Lung (tissue), 17 donors: ENCODE measurements at places on chromosomes 7 and 10.
A peak's percentile ranks its signal among the peaks of the same experiment; 100 is the strongest.

GRCh38 chr7:138125598-138126111, 49.4 kb downstream of the AKR1D1 start:
- peak; percentile 14 for DNase-seq

GRCh38 chr10:122458693-122459092, 2.7 kb upstream of the HTRA1 start:
- DNase-seq = no peak

DNA sequence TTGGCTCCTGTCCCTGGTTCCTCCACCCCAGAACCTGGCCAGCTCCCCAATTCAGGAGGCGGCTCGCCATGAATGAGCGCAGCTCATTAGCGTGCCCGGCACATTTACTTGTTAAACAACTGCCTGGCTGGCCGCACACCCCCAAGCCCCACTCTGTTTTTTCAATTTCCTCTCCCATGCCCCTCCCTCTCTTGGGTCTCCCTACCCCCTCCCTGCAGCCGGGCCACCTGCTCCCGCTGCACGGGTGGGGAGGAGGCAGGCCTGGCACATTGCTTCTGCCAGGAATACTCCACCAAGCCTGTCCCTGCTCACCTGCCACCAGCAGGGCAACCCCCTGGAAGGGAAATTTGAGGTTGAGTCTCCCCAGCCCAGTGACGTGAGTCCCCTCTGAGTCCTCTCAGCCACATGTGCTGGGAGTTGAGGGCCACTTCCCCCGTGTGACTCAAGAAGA, 2.5 kb upstream of the SLIT1 start:
- no peak for DNase-seq

DNA sequence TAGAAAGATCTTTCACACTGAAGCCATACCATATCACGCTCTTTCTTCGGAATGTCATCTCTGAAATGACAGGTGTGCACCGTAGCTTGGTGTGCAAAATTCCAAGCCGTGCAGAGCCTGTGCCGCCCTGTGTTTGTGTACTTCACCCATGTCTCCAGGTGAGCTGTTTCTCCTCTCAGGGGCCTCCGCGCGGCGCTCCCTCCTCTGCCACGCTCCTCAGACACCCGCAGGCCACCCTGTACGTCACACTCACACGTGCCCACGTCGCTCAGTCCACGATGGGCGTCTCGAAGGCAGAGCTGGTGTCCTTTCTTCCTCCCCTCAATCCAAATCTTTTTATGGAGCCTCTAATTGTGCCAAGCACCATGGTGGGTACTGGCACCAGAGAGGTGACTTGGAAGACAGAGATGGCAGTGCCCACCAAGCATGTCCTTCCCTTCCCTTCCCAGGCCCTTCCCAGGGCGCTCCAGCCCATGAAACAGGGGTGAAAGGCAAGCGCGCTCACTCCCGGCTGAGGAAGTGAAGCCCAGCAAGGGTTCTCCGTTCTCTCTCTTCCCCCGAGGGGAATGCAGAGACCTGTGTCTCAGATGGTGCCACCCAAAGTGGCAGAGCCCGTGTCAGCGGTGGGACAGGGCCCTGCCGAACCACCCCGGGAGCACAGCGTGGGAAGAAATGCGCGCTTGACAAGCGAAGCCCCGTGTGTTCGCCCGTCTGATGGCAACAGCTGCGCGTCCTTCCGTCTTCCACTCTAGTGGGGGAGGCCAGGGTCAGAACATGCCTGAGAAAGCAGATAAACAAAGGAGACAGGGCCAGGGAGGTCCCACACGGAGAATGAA, 292.5 kb upstream of the SHH start:
- DNase-seq = no peak

GRCh38 chr10:43699516-43699915, 50.8 kb upstream of the ZNF32 start:
- peak; percentile 84 for DNase-seq

- no peak for DNase-seq
Measured at GRCh38 chr7:156903232-156903909, 10.4 kb upstream of the LMBR1 start.

DNA sequence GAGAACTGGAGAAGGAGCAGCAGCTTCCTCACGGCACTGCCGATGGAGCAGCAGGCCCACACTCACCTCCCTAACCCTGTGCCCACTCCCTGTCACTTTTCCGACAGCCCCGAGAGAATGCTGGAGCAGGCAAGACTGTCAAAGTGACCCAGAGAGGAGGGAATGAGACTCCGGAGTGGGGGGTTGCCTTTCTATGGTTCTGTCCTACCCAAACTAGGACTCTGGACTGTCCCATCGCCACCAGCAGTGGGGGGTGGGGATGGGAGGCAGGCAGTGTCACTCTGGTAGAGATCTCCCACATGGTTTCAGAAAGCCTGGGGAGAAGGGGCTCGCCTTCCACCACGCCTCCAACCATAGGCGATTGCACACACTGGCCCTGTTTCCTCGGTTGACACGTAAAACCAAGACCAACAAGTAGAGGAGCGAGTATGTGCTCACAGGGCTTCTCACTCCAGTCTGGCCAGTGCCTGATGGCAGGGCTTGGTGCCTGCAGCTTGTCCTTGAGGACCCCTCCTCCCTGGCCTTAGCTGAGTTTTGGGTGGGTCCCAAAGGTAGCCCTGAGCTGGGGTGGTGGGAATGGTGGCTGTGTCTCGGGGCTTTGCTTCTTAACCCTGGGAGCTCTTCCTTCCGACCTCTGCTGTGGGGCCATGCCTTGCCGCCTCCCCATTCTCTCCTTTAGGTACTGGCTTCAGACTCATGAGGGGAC, 148.5 kb downstream of the PTPN20 start:
- no peak for DNase-seq

DNA sequence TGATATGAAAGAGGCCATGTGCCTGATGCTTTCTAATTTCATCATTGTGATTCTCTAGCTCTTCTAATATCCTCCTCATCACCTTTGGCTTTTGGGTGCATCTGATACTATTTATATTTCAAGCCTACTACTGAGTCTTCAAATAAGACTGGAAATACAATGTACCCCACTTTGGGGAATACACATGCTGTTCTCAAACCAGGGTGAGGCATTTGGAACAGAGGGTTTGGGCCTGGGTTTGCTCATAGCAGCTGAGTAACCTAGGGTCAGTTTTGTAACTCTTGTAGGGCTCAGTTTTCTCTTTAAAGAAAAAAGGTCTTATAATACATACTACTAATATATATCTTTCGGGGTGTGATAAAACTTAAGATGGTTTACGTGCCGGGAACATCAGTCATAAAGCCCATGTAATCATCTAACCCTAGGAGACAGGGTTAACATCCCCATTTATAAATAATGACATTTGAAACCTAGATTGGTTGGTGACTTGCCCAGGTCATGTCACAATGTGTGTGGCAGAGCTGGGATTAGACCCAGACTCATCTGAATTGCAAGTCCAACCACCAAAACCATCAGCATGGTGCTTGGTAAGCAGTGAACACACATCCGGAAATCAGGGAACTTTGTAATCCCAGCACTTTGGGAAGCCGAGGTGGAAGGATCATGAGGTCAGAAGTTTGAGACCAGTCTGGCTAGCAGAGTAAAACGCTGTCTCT, 23.0 kb downstream of the AKR1B15 start:
- DNase-seq = no peak

DNA sequence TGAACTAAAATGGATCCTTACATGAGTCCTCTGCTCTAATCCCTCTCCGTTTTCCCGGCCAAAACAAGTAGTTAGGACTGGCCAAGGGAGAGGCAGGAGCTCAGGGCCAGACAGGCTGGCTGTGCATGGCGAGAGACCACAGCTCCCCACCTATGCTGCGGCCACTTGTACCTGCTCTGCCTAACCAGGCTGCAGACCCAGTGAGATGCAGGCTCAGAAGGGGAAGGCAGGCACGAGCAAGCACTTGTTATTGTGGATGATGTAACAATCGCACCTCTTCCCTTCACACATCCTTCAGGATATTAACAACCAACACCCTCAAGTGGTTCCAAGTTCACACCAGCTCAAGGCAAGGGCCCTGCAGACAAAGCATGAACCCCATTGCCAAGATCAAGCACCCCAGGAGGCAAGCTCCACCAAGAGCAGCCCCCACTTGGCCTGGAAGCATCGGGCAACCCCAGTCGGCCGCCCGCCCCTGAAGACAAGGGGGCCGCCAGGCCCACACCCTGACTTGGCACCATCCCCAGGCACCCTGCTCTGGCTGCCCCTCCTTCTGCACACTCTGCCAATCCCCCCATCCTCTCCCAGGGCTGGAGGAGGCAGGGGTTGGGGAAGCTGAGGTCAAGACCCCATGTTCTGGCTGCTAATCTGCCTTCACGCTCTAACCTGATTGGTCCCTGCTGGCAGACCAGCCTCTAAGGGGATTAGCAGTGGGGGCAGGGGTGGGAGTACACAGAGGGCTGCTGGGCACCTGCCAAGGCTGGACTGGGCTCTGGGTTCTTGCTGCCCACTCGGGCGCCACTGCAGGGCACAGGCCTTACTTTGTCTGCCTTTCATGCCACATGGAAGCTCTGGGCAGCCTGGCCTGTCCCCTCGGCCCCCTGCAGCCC, 111.3 kb downstream of the SLIT1 start:
- DNase-seq = no peak

- no peak for DNase-seq
Measured at GRCh38 chr10:126736727-126737126, 66.2 kb upstream of the C10orf90 start.

DNA sequence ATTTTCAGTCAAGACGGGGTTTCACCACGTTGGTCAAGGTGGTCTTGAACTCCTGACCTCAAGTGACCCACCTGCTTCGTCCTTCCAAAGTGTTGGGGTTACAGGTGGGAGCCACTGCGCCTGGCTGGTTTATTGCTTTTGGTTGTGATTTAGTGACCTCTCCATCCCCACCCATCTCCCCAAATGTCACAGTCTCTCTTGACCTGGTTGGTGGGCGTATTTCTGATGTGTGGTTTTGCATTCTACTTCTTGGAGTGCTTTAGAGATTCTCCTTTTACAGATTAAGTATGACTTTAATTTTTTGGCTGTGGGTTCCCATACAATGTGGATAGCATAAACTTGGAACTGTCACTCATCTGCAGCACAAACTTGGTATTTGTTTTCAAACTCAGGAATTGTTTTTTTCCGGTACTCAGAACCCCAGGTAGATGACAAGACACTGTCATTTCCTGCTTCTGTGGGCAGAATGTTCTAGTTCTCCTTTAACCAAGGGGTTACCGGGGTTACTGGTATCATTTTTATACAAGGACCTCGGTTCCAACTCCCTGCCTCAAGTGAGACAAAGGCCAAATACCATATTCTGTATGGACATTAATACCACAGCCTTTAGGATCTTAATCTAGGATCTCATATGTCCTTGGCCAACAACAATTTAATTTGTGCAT, 50.5 kb downstream of the MRC1 start:
- no peak for DNase-seq

DNA sequence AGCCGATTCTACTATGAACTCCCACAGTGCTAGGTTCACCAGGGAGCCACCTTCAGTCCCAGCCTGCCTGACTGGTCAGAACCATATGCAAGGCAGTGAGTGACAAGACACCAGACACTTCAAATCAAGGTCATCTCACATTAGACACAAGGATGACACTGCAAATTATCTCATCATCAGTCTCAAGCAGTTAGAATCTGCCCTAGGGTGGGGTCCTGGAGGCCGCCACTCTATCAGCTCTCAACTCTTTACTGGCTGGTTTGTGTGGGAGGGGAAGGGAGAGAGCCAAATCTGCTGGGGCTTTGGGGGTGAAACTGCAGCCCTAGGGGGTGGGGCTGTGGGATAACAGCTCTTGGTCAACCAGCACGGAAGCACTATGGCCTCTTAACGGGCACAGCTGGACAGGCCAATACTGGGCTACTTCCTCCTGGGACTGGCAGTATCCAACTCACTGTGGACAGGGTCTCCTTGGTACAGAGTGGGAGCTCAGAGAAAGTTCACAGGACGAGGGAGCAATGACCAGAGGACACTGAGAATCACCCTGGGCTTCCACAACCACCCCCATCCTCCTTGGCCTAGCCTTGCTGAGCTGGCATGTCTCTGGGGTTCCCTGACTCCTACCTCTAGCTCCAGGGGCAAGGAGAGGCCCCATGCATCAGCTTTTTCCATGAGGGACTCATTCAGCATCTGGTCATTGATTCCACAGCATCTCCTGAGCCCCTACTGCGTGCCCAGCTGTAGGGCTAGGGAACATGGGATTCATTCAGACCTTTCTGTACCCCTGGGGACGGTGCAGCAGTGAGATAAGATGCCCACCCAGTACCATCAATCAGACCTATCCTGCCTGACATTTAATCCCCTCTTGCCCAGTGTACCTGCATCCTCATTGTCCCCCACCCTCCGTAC, 5.4 kb downstream of the GPRIN2 start:
- no peak for DNase-seq

DNA sequence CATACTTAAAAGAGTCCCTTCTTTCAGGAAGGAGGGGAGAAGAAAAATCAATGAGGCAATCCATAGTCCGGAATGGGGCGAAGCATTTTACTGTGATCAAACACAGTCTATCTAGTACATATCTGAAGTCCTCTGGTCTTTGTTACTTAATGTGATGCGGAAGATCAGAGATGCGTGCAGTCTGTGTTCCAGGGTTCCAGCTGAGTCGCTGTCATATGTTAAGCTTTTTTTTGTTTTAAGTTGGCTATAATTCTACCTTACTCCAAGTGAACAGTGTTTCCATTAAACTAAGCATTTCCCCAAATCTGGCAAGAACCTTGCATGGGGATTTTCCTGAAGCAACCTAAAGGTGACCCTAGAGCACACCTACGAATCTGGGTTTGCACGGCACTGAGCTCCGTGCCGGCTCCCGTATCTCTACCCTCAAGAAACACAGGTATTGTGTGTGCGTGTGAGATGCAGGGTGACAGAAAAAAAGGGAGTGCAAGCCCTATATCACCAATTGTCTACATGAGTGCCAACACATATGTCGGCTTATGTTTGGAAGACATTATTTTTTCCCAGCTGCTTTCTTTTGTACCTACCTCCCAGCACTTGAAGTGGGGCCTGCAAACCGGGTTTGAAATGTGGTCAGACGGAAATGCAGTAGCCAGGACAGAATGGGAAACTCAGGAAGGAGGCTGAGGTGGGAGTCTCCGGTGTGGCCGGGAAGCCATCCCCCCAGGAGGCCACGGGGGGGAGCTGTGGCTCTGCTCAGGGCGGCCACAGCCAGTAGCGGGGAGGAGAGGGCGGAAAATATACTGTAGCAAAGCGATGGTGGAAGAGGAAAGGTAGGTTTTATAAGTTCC, 435.8 kb upstream of the MGMT start:
- peak; percentile 59 for DNase-seq

DNA sequence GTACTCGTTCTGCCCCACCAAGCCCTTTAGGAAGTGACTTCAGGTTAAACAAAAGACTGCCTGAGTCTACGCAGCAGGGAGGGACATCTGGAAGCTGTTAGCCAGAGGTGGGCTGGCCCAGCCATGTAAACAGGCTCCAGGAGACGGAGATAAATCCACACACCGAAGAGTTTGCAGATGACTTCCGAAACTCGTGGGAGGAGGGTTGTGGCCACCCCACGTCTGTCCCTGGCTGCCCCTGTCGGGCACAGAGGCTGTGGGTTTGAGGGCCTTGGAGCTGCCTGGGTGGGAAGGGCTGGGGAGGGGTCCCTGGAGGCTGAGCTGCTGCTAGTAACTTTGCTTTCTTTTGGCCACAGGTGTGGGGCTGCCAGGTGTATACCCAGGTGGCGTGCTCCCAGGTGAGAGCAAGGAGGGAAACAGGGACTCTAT, 15.6 kb downstream of the ELN start:
- DNase-seq = no peak

GRCh38 chr10:30784524-30784896, 155.0 kb upstream of the LYZL2 start:
- no peak for DNase-seq

- DNase-seq = no peak
Measured at GRCh38 chr10:67676208-67676825, 19.7 kb downstream of the CTNNA3 start.
